A673 (cell line): ENCODE measurements at places on chromosomes 5 and 9. TPM values are rescaled to one million over a fixed set of nuclear protein-coding genes. Genes with fewer than 3 reads are reported as not detected.

- no peaks in the 10 kb centered on the region for H3K27me3 ChIP-seq
- no peak overlapping the region for H3K27ac ChIP-seq
- H3K36me3 ChIP-seq, result no peaks in the 10 kb centered on the region
- DNase-seq, result no peak
- no peak overlapping the region for H3K4me3 ChIP-seq
Observed at GRCh38 chr5:93385655-93386054, 195.4 kb downstream of the NR2F1-AS1 start.

DNA sequence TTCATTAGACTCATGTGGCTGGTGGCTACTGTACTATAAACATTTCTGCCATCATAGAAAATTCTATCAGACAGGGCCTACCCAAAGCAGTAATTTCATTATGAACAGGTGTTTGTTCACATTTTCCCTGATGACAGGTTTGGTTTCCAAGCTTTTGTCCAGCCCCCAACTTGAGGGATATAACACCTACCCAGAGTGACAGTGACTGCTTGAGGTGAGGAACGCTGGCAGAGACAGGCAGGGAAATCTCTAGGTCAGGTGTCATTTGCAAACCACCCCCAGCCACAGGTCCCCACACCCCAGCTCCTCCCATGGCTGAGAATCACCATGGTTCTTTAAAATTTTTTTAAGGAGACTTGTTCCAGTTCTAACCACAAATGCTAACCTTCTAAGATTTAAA lies 25.5 kb downstream of the GOLM1 start:
- H3K4me1 ChIP-seq, result peaks cover 5% of the 10 kb centered on the region
- H3K4me3 ChIP-seq, result no peak overlapping the region

SAXO1 gene
- total RNA-seq, result not detected in 2 replicates

GRCh38 chr9:70641631-70642030 lies 227.2 kb upstream of the KLF9 start:
- H3K27me3 ChIP-seq, result no peaks in the 10 kb centered on the region
- DNase-seq, result no peak
- H3K4me3 ChIP-seq, result no peak overlapping the region

DNA sequence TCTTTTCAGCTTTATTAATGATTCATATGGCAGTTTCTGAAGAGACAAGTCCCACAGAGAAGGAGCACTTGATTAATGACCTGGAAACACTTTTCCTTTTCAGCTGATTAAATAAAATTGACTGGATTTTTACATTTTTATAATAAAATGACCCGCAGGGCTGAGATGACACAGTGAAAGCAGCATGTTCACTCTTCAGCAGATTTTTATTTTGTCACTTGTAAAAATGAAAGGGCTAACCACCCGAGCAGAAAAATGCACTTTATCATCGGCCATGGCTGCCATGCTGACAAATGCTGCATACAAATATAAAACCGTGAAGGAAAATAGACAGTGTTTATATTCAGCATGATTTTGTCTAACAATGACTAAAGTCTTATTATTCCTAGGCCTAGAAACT lies 321.6 kb upstream of the ITGA1 start:
- no peak overlapping the region for H3K27ac ChIP-seq
- H3K27me3 ChIP-seq, result no peaks in the 10 kb centered on the region
- H3K4me1 ChIP-seq, result peaks cover 3% of the 10 kb centered on the region
- no peaks in the 10 kb centered on the region for H3K36me3 ChIP-seq
- peak; percentile 13 for DNase-seq
- no peak overlapping the region for H3K4me3 ChIP-seq

DMRT2 gene
- not detected in 2 replicates for total RNA-seq

DNA sequence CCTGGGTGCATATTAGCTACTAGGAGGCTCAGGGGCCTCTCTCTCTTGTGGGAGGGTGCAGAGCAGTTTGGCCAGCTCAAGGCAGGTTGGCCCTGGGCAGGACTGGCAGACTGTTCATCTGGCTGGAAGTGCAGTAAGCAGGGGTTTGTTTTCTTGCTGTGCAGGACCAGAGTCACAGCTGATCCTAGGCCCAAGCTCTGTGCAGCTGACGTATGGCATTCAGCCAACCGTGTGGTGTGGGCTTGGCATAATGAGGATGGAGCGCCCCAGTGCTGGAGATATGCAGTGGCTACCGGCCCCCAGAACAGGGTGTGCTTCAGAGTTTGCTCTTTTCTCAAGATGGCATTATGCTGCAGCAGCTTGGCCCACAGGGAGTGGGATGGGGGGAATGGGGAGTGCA lies 31.0 kb upstream of the PHF24 start:
- H3K27me3 ChIP-seq, result no peaks in the 10 kb centered on the region
- no peak for DNase-seq
- no peak overlapping the region for H3K27ac ChIP-seq

ZFP37 gene
- 5.4 TPM in 2 replicates for total RNA-seq

DNA sequence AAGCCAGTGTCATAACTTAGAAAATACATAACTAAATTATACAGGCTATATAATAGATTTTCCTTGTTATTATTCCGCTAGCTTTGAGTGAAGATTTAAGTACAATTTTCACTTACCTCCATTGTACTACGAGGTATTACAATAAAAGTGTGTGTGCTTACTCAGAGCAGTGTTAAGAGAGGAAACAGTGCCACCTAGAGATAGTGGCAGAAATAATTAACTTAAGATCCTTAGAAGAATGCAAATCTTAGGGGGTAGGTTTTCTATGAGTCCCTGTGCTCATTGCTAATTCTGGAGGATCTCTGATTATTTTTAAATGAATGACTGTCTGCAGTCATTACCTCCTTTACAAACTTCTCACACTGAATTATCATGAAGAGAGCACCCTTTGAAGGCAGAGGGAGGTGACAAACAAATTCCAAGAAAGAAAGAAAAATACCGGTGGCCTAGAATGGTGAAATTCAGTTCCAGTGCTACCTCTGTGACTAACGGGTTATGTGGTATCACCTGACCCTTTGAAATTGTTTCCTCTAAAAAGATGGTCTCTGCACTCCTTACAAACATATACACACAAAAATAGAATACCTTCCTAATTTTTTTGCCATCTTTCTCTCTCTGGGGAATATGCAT lies 379.8 kb downstream of the TRIM36 start:
- H3K4me1 ChIP-seq, result no peaks in the 10 kb centered on the region
- peak; percentile 43 for DNase-seq
- H3K4me3 ChIP-seq, result no peak overlapping the region
- no peak overlapping the region for H3K27ac ChIP-seq

CDH9 gene
- not detected in 2 replicates for total RNA-seq

DNA sequence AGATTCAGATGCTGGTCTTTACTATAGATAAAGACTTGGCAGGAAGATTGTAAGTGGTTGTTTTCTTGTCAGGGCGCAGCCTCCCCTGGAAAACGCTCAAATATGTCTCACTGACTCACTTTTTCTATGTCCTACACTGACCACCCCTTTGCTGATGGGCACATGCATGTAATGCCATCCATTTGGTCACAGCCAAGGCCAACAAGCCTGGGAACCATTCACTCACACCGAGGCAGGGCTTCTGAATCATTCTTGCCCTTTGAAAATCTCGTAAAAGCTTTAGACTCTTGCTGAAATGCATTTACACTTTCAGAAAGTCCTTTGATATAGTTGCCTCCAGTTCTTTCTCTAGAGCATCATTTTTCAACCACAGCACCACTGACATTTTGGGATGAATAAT lies 249.4 kb downstream of the ACTL7B start:
- H3K4me1 ChIP-seq, result no peaks in the 10 kb centered on the region
- no peak for DNase-seq
- no peaks in the 10 kb centered on the region for H3K36me3 ChIP-seq
- H3K27me3 ChIP-seq, result no peaks in the 10 kb centered on the region
- H3K27ac ChIP-seq, result no peak overlapping the region

GRXCR2 gene
- total RNA-seq, result not detected in 2 replicates

F2RL2 gene
- total RNA-seq, result 14.0 and 14.4 TPM in 2 replicates

GRCh38 chr5:66012271-66012670 lies 85.9 kb downstream of the ERBIN start:
- DNase-seq, result no peak
- H3K27ac ChIP-seq, result no peak overlapping the region
- H3K27me3 ChIP-seq, result no peaks in the 10 kb centered on the region
